ENCODE measurements at places on chromosomes 7 and 10.

DNA sequence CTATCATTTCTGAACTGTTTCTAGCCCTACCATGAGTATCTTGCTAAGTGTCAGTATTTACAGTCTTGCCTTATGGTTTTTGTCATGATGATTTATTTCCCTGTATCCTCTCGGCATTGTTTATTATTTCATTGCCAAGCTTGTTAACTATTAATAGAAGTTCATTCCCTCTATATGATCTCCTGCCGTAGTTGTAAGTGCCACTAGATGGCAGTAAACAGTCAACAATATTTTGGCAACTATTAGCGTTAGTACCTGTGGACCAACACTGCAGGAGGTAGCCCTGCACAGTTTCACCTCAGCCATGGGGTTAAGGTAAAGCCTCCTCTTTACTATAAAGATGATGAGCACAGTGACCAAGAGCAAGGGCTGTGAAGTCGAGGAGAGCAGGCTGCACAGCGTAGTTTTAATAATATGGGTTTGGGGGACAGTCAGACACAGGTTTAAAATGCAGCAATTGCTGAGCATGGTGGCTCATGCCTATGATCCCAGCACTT, 26.1 kb upstream of the CCNJ start:
- DNase-seq, result peak; percentile 41

- no peak for DNase-seq
These were observed 827.8 kb upstream of the ZWINT start for GRCh38 chr10:57188846-57189245.

GRCh38 chr7:140322759-140323158, 75.6 kb downstream of the SLC37A3 start:
- DNase-seq, result no peak

GRCh38 chr10:74084955-74085354, 65.7 kb downstream of the AP3M1 start:
- no peak for DNase-seq

DNA sequence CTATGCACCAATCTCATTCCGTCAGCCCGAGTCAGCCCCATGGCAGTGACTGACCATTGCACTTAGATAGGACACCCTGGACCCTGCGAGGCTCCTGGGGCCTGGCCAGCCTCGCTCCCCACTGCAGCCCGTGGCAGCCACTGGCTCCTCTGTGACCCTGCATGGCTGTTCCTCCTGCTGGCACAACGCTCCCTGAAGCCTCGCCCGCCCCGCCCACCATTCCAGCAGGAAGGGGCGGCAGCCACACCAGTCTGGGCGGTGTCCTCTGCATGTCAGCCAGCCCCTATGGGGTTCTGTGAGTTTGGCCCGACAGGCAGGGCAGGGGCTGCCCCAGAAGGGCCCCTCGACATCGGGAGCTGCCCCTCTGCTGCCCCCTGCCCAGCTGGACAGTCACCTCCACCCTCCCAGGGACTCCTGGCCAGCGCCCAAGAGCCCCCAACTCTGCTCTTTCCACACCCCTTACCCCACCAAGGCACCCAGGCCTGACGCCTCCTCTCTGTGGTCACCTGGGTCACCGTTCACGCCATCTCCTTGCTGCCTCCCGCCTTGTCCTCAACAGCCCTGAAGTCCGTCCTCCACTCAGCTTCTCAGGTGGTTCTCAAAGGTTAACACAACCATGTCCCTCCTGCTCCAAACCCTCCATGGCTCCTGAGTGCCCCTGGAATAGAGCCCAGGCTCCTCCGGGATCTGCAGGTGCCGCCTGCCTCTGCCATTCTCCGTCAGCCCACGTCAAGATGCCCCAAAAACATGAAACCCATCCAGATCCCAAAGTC, 103.5 kb downstream of the MICALL2 start:
- DNase-seq, result no peak

- DNase-seq, result no peak
These were observed 619.8 kb upstream of the GALNT17 start for GRCh38 chr7:70512144-70512543.

GRCh38 chr7:122887198-122887597, 938 bp upstream of the CADPS2 start:
- peak; percentile 63 for DNase-seq

DNA sequence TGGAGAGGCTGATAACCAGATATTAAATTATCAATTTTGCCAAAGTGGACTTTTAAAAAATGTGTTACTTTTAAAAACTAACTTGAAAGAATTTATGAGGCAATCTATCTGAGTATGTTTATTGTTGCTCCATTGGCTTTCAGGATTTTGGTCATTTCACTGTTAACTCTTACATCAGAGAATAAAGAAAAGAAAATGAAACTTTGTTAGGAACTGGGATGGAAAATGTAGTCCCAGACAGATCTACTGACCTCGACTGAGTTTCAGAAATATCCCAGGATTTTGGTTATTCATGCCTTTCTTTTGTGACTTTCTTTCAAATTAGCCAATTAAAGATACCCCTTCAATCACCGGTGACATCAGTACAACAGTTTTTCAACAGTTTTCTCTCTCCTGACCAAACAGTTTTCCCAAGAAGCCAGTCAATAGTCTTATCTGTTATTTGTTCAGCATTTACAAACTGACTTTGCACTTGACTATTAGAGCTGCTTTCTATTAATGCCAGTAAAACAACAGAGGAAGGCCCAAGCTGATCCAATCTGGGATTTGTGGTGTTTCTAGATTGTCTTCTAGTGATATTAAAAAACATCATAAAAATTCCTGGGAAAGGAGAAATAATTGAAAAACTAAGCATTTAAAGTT, 35.8 kb downstream of the NRBF2 start:
- no peak for DNase-seq

- DNase-seq, result no peak
These were observed 62.5 kb downstream of the INSYN2A start for GRCh38 chr10:127133672-127134500.

DNA sequence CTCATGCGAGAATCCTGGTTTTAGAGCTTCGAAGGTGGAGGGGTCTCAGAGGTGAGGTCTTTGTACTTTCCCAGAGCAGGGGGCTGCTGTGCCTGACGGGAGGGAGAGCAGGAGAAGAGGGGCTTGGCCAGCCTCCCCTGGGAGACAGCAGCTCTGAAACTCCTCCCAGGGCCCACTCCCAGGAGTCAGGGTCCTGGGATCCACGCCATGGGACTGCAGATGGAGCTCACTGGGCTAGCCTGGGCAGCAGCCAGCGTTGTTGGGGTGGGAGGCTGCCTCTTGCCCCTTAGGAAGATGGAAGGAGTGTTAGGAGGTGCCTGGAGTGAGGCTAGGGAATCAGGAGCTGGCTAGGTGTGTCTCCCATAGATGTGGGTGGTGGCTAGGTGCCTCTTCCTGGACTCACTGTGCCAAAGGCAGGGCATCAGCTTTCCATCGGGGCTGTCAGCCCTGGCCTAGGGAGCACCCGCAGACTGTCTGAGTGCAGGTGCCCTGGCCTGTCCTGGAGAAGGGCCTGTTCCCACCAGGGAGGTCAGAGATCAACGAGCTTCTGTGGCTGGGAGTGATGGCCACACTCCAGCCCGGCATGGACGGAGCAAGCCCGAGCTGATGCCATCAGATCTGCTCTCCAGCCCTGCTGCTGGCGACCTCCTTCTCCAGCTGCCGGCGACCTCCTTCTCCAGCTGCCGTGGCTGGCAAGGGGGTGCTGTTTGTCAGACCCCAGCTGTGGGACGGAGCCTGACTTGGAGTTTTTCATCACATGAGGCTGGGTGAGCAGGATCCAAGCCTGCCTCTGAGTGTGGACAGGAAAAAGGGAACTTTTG, 111.3 kb downstream of the PTPN20 start:
- no peak for DNase-seq

DNA sequence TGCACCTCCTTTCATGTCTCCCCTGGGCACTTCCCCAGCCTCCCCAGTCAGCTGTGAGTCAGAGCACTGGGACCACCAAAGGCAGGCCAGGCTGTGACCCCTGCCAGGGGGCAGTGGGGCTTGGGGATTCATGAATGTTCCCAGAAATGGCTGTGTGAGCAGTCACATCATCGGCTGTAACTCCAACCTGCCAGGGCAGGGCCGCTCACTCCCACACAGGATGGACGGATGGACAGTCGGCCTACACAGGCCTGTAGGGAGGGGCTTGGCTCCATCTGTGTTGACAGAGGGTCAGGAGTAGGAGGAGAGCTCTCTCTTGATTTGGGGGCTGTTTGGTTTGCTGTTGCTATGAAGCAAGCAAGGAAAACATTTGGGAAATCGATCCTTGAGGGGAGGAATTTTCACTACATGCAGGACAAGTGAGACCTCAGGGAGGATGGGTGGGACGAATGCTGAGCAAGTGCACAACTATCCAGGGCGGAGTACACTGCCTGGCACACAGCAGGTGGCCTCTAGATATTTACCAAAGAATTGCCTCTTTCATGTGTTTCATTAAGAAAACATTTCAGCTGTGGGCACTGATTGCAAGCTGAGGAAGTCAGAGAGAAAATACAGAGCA, 2.9 kb upstream of the IGFBP1 start:
- peak; percentile 11 for DNase-seq

DNA sequence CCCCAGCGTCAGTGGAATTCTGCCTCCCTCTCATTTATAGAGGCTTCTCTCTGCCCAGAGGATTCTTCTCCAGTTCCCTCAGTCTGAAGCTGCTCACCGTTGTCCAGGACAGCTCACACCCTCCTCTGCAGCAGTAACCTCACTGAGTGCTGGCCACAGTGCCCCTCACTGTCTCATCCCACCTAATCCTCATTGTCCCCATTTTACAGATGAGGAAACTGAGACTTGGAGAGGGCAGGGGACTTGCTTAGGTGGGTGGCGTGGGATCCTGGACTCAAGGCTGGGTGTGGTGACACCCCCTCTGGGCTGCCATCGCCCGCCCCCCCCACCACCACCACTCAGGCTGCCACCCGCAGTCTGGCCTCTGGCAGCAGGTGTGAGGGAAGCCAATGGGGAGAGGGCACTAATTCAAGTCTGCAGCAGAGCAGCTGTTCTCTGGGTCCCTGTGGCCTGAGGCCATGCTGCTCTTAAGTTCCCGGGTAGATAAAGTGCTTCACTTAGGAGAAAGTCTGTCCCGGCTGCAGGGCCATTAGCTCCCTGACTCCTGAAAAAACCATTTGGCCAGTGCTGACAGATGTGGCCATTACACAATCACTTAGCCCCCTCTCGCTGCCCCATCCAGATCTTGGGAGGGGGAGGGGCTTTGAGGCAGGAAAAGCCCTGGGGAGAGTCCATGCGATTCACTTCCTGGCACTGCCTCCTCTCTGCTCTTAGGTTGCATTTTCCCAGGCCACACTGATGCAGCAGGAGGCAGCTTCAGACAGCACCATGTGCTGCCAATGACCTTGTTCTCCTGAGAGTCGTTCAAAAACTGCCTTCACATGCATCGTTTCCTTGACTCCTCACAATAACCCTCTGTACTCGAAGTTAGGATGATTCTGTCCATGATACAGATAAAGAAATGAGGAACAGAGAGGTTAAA, 36.3 kb downstream of the DRGX start:
- DNase-seq, result no peak

GRCh38 chr10:42971251-42971599, 105.6 kb upstream of the RET start:
- DNase-seq, result no peak

DNA sequence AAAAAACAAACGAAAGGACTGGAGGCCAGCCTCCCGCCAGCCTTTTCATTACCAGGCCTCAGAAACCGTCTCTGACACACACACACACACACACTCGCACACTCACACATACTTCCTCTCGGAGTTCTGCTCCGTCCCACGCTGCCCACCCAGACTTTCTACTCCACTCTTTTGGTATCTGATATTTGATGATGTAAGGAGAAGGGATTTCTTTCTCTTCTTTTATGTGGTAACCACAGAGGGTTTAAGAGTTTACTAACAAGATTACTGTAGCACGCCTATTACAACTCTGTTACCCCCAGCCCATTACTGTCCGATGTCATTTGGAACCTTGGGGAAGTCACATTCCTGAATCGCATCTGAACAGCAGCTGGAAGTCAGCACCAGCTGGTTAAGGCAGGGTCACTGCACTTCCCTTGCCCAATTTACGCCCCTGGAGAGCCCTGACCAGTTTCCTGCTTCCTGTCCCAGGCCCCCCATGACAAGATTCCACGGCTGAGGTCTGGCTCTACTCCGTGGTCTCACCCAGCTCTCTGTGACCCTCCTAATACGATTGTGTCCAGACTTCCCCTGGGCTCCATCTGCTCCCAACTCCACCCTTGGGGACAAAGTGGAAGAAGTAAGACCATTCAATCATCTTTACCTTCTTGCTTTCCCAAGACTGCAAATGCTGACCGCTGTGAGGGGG, 1.1 kb downstream of the DENND2A start:
- DNase-seq, result peak; percentile 74

DNA sequence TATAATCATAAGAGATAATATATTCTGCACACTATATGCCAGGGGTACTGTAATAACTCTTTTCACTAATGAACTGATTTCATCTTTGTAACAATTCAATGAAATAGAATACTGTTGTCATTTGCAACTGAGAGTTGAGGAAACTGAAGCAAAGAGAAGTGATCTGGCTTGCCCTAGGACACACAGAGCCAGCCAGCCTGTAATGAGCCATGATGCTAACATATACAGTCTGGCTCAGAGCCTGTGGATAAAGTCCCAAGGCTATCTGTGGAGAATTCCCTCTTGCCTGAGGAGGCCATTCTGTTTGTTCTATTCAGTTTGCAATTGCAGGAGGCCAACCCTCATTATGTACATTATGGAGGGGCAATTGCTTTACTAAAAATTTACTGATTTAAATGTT, 241.3 kb downstream of the CXCL12 start:
- no peak for DNase-seq

GRCh38 chr10:14001298-14002040, 329.3 kb downstream of the FRMD4A start:
- no peak for DNase-seq

GRCh38 chr7:35871856-35872255, 71.0 kb downstream of the SEPTIN7 start:
- no peak for DNase-seq

DNA sequence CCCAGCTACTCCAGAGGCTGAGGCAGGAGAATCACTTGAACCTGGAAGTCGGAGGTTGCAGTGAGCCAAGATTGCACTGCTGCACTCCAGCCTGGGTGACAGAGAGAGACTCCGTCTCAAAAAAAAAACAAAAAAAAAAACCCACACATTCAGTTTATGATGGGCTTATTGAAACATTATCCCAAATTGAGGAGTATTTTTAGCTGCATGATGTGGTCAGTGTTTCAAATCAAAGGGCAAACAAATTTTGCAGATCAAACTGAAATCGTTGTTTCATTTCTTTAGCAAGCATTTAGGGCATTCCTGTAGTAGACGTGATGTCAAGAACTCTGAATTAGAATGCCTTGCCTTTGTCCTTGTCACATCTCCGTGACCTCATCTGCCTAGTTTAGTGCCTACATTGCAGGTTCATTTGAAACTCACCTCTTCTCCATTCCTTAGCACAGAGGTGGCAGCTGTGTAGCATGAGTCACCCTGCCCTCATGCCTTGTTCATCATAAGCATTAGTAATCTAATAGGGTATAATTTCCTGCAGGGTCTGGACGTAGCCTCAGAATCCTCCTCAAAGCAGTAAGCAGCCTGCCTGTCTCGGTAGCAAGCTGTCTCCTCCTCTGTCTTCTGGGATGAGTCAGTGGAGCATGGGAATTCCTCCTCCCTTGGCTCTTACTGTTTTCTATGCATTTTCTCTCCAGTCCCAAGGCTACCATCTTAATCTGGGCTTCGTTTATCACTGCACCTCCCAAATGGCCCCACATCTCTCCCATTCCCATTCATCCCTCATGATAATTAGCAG, 73.8 kb downstream of the CUL1 start:
- DNase-seq, result peak; percentile 74

- DNase-seq, result no peak
These were observed 46.8 kb downstream of the MAPK8 start for GRCh38 chr10:48353246-48353645.

All from fibroblast of gingiva (primary cell).